ENCODE measurements at places on chromosomes 12 and 14. TPM values are rescaled to one million over a fixed set of nuclear protein-coding genes. Genes with fewer than 3 reads are reported as not detected.
A peak's percentile ranks its signal among the peaks of the same experiment; 100 is the strongest.

GRCh38 chr12:104577581-104577981, 120.8 kb downstream of the CHST11 start:
- H3K4me3 ChIP-seq, result no peak overlapping the region
- no peak for DNase-seq
- no peaks in the 10 kb centered on the region for H3K4me1 ChIP-seq
- H3K27me3 ChIP-seq, result no peaks in the 10 kb centered on the region
- no peak overlapping the region for H3K27ac ChIP-seq

DNA sequence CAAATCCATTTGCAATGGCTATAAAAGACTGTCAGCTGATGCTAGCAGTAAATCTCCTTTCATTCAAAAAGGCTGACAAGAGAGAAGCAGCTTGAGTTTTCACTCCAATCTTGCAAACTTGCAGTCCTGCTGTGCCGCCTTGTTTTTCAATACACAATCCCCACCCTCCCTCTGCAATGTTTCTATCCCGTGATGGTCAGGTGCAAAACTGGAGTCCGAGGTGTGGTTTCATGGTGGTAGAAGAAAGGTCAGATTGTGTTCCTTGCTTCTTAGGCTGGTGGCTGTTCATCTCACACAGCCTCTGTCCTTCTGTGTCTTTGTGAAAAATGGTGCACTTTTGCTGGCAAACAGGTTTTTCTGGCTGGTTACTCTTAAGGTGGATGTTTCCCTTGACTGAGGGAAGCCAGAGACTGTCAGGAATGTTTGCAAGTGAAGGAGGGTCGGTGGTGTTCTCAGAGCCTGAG, 27.7 kb upstream of the TBX3 start:
- no peak for DNase-seq
- H3K4me3 ChIP-seq, result no peak overlapping the region
- no peak overlapping the region for H3K27ac ChIP-seq
- no peaks in the 10 kb centered on the region for H3K36me3 ChIP-seq
- H3K4me1 ChIP-seq, result no peaks in the 10 kb centered on the region

- no peak for DNase-seq
- peaks cover 5% of the 10 kb centered on the region for H3K4me1 ChIP-seq
These were observed 218.1 kb upstream of the HMGA2 start for GRCh38 chr12:65606008-65606766.

DNA sequence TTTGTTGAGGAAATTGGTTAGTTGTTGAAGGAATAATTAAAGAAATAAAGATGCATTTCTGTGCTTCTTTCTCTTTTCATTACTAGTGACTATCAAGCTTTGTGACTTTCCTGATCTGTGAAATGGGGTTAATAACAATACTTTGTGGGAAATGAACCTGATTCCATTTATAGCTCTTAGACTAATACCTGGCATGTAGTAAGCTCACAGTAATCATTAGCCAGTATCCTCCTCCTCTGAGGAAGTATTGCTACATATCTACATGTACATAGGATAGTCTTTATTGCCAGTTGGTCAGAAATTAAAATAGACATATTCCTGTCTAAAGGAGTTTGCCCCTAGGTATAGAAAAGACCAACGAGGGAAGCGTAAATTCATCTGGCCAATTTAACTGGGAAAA, 1.8 kb upstream of the CCDC198 start:
- DNase-seq, result no peak
- no peaks in the 10 kb centered on the region for H3K27me3 ChIP-seq
- H3K27ac ChIP-seq, result no peak overlapping the region
- H3K4me3 ChIP-seq, result no peak overlapping the region
- no peaks in the 10 kb centered on the region for H3K4me1 ChIP-seq

GRCh38 chr14:91089958-91090535, 23.8 kb upstream of the DGLUCY start:
- H3K27me3 ChIP-seq, result no peaks in the 10 kb centered on the region
- peaks cover 19% of the 10 kb centered on the region for H3K4me1 ChIP-seq
- H3K4me3 ChIP-seq, result no peak overlapping the region
- DNase-seq, result no peak
- H3K36me3 ChIP-seq, result no peaks in the 10 kb centered on the region

DNA sequence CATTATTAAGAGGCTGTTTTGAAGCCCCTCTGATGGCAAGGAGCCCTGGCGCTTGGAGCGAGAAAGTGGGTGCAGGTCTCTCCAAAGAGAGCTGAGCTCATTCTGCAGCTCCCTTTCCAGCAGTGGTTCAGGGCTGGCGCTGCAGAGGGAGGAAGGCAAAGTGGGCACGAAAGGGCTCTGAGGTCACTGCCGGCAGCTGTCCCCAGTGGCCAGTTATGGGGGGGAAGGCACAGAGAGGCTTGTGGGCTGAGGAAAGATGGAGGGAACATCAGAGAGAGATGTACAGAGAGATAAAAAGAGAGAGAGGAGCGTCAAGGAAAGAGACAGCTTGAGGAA, 75.2 kb upstream of the TBX5 start:
- no peak overlapping the region for H3K4me3 ChIP-seq
- H3K36me3 ChIP-seq, result no peaks in the 10 kb centered on the region
- DNase-seq, result no peak
- no peak overlapping the region for H3K27ac ChIP-seq
- H3K4me1 ChIP-seq, result no peaks in the 10 kb centered on the region

DNA sequence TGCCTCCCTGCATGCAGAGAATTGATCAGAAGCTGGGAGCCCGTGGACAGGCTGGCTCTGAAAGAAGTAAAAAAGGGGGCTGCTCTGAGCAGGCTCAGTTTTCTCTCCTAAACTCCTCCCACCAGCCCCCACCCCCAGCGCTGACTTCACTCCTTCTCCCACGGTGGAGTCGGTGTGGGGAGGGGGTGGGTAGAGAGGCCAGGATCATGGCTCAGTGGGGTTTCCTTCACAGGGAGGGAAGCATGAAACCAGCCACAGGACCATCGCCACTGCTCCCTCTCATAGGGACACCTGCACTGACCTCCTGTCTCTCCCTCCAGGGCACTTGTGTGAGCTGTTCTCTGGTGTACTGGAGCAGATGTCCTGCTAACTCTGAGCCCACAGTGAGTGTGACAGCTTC, 78.9 kb downstream of the STAB2 start:
- no peaks in the 10 kb centered on the region for H3K4me1 ChIP-seq
- DNase-seq, result no peak
- no peaks in the 10 kb centered on the region for H3K27me3 ChIP-seq
- H3K27ac ChIP-seq, result no peak overlapping the region
- no peaks in the 10 kb centered on the region for H3K36me3 ChIP-seq
- no peak overlapping the region for H3K4me3 ChIP-seq

- DNase-seq, result no peak
- H3K4me1 ChIP-seq, result no peaks in the 10 kb centered on the region
- H3K36me3 ChIP-seq, result no peaks in the 10 kb centered on the region
- no peak overlapping the region for H3K4me3 ChIP-seq
- H3K27me3 ChIP-seq, result no peaks in the 10 kb centered on the region
These were observed 17.0 kb downstream of the CEP128 start for GRCh38 chr14:80924365-80925103.

GRCh38 chr14:65370801-65371248, 41.7 kb upstream of the FUT8 start:
- no peak for DNase-seq
- no peak overlapping the region for H3K4me3 ChIP-seq
- no peak overlapping the region for H3K27ac ChIP-seq

- no peak overlapping the region for H3K27ac ChIP-seq
- H3K36me3 ChIP-seq, result no peaks in the 10 kb centered on the region
- H3K4me3 ChIP-seq, result no peak overlapping the region
- DNase-seq, result no peak
- no peaks in the 10 kb centered on the region for H3K27me3 ChIP-seq
These were observed 88.8 kb downstream of the FBXL14 start for GRCh38 chr12:1505576-1505975.

DNA sequence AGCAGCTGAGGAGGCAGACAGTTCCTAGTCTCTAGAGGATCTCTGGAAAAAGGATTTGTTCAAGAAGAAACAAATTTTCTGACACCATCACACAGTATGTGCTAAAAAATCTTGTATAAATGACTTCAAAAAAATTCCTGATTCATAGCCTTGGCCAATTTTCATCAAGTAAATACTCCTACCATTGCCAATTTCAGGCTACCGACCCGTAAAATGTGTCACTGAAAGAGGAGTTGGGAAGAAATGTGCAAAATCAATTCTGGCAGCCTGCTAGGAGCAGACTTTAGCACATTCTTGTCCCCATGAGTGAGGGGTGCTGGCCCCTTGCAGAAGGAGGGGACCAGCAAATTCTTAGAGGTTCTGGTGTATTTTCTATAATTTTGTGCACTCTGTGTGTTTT, 109.4 kb downstream of the TMEM30B start:
- H3K4me3 ChIP-seq, result no peak overlapping the region
- no peaks in the 10 kb centered on the region for H3K27me3 ChIP-seq
- H3K36me3 ChIP-seq, result no peaks in the 10 kb centered on the region
- H3K27ac ChIP-seq, result no peak overlapping the region

DNA sequence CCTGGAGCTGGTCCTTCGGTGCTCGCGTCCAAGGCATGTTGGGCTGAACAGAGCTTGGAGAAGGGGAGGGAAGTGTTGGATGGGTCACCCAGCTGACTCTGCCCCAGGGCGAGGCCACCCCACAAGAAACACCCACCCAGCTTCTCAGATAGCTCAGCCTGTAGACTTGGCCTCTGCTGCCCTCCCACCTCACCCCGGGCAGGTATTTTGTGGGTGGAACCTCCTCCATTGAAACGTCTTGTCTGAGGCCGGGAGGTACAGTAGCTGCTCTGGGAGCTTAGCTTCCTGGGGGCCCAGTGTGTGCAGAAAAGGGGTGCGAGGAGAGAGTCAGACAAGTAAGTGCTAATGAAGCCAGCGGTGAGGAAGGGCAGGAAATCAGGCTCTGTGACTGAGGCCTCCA, 54.8 kb upstream of the TSPAN9 start:
- peak; percentile 41 for DNase-seq
- no peak overlapping the region for H3K4me3 ChIP-seq
- H3K36me3 ChIP-seq, result peaks cover 5% of the 10 kb centered on the region

GRCh38 chr12:115261691-115262398, 577.9 kb upstream of the TBX3 start:
- H3K4me1 ChIP-seq, result no peaks in the 10 kb centered on the region
- DNase-seq, result no peak
- no peak overlapping the region for H3K27ac ChIP-seq
- no peak overlapping the region for H3K4me3 ChIP-seq
- no peaks in the 10 kb centered on the region for H3K27me3 ChIP-seq

GRCh38 chr12:5391653-5392052, 40.3 kb upstream of the NTF3 start:
- no peak for DNase-seq
- H3K27me3 ChIP-seq, result no peaks in the 10 kb centered on the region
- H3K4me1 ChIP-seq, result no peaks in the 10 kb centered on the region
- no peaks in the 10 kb centered on the region for H3K36me3 ChIP-seq
- H3K4me3 ChIP-seq, result no peak overlapping the region

The KLHL33 gene
- total RNA-seq, result 19.5 TPM

The KERA gene
- total RNA-seq, result not detected

The SART3 gene
- total RNA-seq, result 22.3 TPM

The SUDS3 gene
- 27.1 TPM for total RNA-seq

The CLEC4D gene
- not detected for total RNA-seq

The NR1H4 gene
- not detected for total RNA-seq

The NKX2-1 gene
- not detected for total RNA-seq

The INHBC gene
- not detected for total RNA-seq
